Mucosa of gallbladder (tissue), 1 donor: ENCODE measurements at places on chromosomes 5 and 9. TPM values are rescaled to one million over a fixed set of nuclear protein-coding genes. Genes with fewer than 3 reads are reported as not detected.
A peak's percentile ranks its signal among the peaks of the same experiment; 100 is the strongest.

DNA sequence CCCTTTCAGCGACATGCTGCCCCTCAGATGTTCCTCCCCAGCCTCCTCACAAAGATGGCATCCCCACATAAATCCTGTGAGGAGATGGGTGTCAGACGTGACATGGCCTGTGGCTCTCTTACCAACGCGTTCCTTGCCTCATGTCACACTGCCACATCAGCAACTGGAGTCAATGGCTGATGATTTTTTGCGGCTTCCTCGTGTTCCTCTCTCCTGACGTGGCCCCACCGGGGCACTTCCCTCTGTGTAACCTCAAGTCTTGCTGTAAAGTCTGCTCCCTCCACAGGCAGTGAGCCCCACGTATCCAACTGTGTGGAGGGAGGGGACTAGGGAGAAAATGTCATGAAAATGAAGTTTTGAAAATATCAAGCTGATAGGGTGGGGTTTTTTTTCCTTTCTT, 53.2 kb upstream of the SHISAL2B start:
- DNase-seq = no peak

DNA sequence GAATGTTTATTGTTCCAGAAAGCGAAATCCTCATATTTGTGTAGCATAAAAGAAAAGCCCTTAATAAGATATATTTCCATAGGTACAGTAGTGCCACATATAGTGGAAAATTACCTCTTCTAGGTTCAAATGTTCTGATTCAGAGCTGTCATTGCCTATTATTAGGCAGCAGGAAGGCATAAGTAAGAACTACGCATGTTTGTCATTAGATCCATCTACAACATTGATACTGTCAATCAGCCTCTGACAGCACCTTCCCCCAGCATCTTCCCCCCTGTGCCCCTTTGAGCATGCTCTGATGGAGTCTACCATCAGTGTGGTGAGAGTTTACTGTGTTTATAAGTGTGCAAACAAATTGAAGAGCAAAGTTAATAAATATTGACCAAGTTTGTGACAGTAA, 816.1 kb downstream of the TLE4 start:
- DNase-seq = no peak

DNA sequence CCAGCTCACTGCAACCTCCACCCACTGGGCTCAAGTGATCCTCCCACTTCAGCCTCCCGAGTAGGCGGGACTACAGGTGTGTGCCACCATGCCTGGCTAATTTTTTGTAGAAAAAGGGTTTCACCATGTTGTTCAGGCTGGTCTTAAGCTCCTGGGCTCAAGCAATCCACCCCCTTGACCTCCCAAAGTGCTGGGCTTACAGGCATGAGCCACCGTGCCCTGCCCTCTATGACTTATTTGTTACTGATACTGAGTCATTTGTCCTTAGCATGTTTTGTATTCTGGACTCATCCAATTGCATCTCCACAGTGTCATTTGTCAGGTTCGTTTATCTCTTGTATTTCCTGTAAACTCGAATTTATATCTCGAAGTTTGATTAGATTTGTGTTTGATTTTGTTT, 2.7 kb upstream of the ITK start:
- DNase-seq = no peak

- no peak for DNase-seq
These were observed 3.9 kb upstream of the C5orf58 start for GRCh38 chr5:170228762-170229435.

DNA sequence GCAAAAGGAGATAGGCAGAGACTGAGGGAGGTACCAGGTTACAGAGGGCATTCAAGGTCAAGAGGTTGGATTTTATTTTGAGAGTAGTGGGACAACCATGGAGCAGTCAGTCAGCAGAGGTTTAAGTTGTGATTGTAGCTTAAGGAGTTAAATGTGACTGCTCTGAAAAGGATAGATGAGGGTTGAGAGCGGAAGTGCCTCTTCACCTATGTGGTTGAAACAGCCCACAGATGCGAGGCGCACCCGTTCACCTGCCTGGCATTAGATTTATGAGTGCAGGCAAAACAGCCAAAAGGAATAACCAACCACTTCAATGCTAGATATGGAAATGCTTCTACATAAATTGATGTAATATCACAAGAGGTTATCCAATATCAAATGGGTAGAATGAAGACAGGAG, 8.4 kb downstream of the ZNF474 start:
- DNase-seq = no peak

The PPWD1 gene
- total RNA-seq = 30.5 TPM

DNA sequence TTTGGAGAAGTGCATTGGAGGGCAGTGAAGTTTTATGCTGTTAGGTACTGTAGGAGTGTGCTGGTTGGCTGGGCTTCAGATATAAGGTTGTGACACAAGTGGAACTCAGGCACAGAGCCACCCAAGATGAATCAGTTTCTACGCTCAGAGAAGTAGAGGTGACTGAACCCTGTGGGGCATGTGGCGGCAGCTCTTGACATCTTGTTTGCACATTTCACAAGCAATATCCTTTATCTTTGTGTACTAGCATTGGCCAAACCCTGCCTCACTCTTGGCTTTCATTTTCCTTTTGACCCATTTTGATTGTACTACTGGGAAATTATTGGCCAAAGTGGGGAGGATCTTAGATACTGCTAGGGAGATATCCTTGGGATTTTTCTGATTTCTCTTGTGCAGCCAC, 110.0 kb downstream of the PSAT1 start:
- peak; percentile 26 for DNase-seq

DNA sequence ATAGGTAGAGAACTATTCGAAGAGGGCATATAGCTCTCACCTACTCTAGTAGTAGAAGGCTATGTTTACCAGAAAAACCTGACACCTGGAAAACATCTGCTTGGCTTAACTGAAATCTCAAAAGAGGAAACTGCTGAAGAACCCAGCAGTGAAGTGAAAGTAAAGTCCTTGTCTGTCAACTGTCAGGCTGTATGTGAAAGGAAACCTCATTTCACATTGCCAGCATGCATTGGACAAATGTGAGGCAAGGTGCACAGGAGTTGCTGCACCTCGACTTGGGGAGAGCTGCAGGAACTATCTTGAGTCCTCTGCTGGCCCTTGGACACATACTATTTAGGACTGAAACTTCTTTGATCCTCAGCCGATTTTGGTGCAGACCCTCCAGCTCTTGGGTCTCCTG, 53.3 kb downstream of the NREP start:
- DNase-seq = no peak

DNA sequence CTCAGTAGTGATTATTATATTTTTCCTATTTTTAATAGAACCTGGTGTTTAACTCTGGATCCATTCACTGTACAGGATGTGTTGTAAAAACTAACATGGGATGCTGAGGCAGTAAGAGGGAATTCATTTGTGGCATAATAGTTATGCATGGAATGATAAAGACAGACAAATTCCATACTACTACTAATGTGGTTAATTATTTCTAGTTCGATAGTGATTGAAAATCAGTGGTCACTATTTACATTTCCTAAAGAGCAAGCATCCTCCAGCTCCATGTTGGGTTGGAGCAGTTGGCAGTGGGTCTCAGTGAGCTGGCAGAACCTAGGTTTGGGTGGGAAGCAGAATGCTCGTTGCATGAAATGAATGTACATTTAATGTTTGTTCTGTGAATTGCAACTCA, 122.6 kb downstream of the SAXO1 start:
- DNase-seq = no peak

DNA sequence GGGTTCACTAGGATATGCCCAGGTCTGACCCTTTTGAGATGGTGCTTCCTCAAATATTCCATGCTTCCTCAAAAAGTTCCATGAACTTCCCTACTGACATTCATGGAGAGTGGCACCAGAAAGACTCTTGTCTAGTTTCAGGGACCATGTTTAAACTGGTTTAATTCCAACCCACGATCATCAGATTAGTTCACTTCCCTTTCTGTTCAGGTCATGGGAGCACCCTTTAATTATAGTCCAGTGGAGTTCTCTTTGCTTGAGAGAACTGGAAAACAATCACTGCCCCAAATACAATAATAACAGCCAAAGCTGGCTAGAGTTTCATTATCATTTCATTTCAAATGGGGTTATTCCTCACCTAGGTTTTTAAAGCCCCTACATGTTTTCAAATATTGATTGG, 9.7 kb upstream of the ERBIN start:
- DNase-seq = no peak

GRCh38 chr5:14853685-14854084, 17.9 kb downstream of the ANKH start:
- DNase-seq = no peak

The NUDT2 gene
- 25.5 TPM for total RNA-seq

The BARHL1 gene
- not detected for total RNA-seq

DNA sequence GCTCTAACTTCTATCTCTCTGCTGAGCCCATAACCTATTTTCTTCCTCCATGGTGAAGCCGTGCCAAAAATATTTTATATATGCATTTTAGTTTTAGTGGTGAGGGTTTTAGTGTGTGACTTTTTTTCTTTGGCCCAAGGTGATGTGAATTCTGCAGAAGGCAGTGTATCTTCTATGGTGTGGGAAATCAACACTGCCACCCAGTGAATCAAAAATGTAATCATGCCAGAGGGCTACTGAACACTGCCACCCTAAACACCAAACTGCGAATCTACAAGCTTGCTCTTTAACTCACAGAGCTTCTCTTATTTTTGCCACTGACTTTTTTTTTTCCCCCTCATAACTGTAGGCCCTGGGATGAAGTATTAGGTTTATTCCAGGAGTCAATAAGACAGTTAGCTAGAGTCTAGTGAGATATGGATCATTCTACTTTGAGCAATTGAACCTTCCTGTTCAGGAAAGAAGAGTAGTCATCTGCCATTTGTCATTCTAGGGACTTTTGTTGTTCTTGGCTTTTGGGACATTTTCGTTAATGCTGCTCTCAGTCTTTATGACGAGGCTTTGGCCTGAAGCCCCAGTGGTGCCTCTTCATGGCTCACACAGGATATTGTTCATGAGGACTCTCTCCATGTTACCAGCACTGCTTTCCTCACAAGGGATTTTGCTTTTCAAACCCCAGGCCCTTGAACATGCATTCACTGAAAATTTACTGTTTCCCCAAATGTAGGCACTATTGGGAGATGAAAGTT, 53.1 kb downstream of the C7 start:
- no peak for DNase-seq

The ZDHHC11B gene
- 14.5 TPM for total RNA-seq

GRCh38 chr9:84738353-84738752, 68.8 kb downstream of the NTRK2 start:
- no peak for DNase-seq

GRCh38 chr5:88502179-88503040, 233.8 kb upstream of the TMEM161B start:
- DNase-seq = no peak

- no peak for DNase-seq
These were observed 104.6 kb upstream of the SARDH start for GRCh38 chr9:133842721-133843227.

DNA sequence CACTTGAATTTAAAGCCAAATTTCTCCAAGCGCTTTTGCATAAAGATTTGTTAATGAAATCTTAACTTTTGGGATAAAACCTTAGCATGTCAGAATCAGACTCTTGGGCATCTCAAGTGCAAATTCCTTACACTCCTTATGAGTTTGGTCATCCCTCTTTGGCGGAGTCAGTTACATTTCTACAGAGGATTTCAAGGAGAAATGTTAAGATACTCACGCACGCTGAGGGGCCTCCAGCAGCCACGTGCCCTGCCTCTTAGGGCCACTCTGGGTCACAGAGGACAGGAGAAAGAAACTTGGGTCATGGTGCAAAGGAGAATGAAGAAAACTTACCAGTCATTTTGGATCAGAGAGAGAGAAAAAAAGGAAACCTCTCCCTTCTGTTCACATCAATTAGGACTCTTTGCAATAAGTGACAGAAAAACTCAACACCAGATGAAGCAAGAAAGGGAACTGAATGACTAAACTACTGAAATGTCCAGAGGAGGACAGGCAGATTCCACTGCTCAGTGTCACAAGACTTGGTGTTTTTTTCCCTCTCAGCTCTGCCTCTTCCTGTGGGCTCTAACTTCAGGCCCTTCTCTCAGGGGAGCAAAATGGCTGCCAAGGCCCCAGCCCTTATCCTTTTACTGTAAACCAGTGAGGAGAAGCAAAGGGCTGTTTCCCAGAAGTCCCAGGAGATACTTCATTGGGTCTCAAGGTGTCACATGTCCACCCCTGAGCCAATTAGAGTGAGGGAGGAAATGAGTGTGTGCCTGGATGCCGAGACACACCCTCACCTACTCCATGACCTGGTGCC, 63.3 kb upstream of the NFIL3 start:
- DNase-seq = no peak

The WNT8A gene
- not detected for total RNA-seq

- no peak for DNase-seq
These were observed 10.0 kb downstream of the MEF2C start for GRCh38 chr5:88872971-88873370.

- no peak for DNase-seq
These were observed 30.9 kb downstream of the PRKACG start for GRCh38 chr9:68983008-68983411.

DNA sequence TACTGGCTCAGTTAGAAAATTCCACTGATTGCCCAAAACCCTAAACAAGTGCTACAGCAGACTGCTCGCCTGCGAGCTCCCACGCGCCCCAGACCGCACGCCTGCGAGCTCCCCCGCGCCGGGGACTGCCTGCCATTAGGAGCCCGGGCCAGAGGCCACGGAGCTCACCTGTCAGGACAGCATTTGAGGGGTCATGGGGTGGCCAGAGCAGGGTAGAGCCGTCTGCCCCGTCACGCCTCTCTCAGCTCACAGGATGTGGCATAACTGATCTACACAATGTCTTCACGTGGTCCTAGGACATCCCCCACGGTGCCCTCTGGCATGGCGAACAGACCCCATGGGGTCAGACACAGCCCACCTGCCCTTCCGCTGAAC, 29.1 kb upstream of the LRRC14B start:
- no peak for DNase-seq

The PCDHA3 gene
- 1.9 TPM for total RNA-seq
